Activated T-cell treated with anti-CD3 and anti-CD28 coated beads for 24 hours (primary cell): ENCODE measurements at places on chromosomes 7 and 10.

DNA sequence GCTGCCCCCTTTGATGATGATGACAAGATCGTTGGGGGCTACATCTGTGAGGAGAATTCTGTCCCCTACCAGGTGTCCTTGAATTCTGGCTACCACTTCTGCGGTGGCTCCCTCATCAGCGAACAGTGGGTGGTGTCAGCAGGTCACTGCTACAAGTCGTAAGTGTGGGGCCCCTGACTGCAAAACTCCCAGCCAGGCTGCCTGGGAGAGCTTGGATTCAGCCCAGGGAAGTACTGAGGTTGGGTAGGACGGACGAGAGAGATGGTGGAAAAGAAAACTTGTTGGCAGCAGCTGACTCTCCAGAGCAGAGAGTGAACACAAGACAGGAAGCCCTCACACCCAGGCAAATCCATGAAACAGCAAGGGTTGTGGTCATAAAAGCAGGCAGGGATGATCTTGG is 1.3 kb downstream of the PRSS2 start:
- no peak for DNase-seq

GRCh38 chr10:29345144-29345909 is 56.5 kb downstream of the LYZL1 start:
- no peak for DNase-seq

GRCh38 chr7:135269921-135270320 is 36.3 kb downstream of the STRA8 start:
- DNase-seq = no peak

- no peak for DNase-seq
Observed at GRCh38 chr10:113309791-113310190, 243.1 kb upstream of the HABP2 start.

- DNase-seq = no peak
Observed at GRCh38 chr7:151377406-151377805, 32.4 kb downstream of the WDR86 start.

- no peak for DNase-seq
Observed at GRCh38 chr7:25005658-25006057, 25.7 kb upstream of the OSBPL3 start.
